GM23248 (cell line): ENCODE measurements at places on chromosomes 3 and 15. TPM values are rescaled to one million over a fixed set of nuclear protein-coding genes. Genes with fewer than 3 reads are reported as not detected.

- H3K4me3 ChIP-seq, result no peak overlapping the region
- no peaks in the 10 kb centered on the region for H3K27me3 ChIP-seq
- DNase-seq, result peak; percentile 46
- H3K4me1 ChIP-seq, result no peaks in the 10 kb centered on the region
Measured at GRCh38 chr3:48765376-48765775, 48.4 kb upstream of the IP6K2 start.

DNA sequence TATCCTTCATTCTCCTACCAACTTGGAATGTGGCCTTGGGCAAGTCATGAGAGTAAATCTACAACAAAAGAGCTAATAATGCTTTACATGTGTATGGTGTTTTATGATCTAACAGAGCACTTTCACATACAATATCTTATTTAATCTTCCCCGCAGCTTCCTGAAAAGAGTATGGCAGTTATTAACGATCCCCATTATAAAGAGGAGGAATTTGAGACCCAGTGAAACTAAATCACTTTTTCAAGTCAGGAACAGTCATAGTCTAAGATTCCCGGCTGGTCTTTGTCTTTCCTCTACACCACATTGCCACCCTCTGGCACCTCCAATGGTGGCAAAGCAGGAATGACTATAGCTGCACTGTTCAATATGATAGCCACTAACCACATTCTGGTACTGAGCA is 69.7 kb upstream of the CMSS1 start:
- H3K4me3 ChIP-seq, result no peak overlapping the region
- H3K36me3 ChIP-seq, result no peaks in the 10 kb centered on the region
- peak; percentile 73 for DNase-seq
- H3K27ac ChIP-seq, result no peak overlapping the region
- H3K4me1 ChIP-seq, result peaks cover 31% of the 10 kb centered on the region

GRCh38 chr15:71888797-71889196 is 78.4 kb downstream of the NR2E3 start:
- peaks cover 5% of the 10 kb centered on the region for H3K4me1 ChIP-seq
- H3K36me3 ChIP-seq, result peaks cover 23% of the 10 kb centered on the region; the same call in 1 of the 2 replicates
- H3K4me3 ChIP-seq, result no peak overlapping the region
- H3K27me3 ChIP-seq, result no peaks in the 10 kb centered on the region
- DNase-seq, result no peak

GRCh38 chr15:91887921-91888373 is 34.4 kb downstream of the SLCO3A1 start:
- H3K4me1 ChIP-seq, result peaks cover 14% of the 10 kb centered on the region; the same call in 1 of the 2 replicates
- H3K36me3 ChIP-seq, result no peaks in the 10 kb centered on the region
- no peak overlapping the region for H3K4me3 ChIP-seq
- no peaks in the 10 kb centered on the region for H3K27me3 ChIP-seq
- H3K27ac ChIP-seq, result no peak overlapping the region
- DNase-seq, result peak; percentile 28

DNA sequence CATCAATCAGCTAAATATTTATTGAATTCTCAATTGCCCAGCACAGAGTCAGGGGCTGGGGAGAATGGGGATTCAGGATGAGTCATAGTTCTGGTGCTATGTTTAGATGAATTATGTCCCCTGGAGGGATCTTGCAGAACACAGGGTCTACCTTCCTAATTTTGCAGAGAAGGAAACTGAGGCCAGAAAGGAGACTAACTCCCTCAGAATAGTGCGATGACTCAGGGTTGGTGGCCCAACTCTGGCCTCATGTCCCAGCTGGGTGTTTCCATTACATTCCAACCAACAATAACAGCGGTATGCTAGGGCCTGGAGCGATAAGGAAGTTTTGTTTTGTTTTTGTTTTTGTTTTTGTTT is 270.9 kb downstream of the TLE3 start:
- no peaks in the 10 kb centered on the region for H3K36me3 ChIP-seq
- no peak overlapping the region for H3K4me3 ChIP-seq
- no peaks in the 10 kb centered on the region for H3K4me1 ChIP-seq
- peaks cover 48% of the 10 kb centered on the region for H3K27me3 ChIP-seq
- DNase-seq, result no peak
- no peak overlapping the region for H3K27ac ChIP-seq

DNA sequence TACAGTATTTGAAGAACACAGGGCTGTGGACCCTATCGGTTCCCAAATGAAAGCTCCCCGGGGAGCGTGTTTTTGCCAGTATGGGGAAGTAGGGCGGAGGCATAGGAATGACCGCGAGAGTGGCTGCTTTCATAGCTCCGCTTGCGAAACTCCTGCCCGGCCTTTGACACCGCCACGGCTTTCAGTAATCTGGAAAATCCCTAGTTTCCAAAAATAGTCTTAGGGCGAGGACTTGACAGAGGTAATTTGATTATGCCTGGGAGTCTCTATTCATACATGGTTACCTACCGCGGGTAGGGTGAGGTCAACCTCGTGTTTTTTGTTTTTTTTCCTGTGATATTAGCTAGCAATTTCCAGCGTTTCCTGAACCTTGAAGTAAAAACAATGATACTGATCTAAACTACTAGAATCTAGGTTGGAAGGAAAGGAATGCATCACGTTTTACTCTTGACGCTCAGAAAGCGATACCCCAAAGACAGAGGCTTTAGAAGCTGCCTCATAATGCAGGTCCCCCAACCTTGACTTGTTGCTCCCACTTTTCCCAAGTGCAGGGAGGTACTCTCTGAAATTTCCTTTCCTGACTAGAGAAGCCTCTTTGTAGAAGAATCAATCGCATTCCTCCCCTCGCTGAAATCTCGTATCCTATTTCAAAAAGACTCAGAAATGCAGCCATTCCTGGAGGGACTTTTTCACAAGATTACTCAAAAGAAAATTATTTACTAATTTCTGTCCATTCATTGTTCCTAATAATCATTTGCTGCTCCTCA is 894 bp upstream of the CCNL1 start:
- DNase-seq, result peak; percentile 98
- no peaks in the 10 kb centered on the region for H3K27me3 ChIP-seq
- H3K36me3 ChIP-seq, result peaks cover 30% of the 10 kb centered on the region
- H3K4me3 ChIP-seq, result peak overlapping the region; percentile 86
- peaks cover 36% of the 10 kb centered on the region for H3K4me1 ChIP-seq

DNA sequence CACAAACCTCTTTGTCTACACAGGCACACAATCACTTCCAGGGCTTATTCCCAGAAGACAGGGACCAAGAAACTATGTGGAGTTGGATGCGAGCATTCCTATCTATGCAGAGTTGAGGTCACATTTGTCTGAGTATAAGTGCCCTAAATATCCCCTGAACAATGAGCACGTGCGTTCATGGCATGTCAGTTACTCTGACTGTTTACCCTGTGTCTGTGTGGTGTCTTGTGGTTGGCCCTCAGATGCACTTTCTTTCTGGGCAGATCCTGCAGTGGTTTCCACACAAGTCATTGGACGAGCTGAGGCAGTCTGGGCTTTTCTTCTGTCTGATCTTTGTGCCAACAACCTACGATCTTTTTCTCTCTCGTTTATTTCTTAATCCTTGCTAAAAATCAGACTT is 134.5 kb downstream of the FBN1 start:
- no peak overlapping the region for H3K4me3 ChIP-seq
- H3K36me3 ChIP-seq, result peaks cover 97% of the 10 kb centered on the region
- peak overlapping the region; percentile 49 for H3K27ac ChIP-seq
- peaks cover 17% of the 10 kb centered on the region for H3K4me1 ChIP-seq

DNA sequence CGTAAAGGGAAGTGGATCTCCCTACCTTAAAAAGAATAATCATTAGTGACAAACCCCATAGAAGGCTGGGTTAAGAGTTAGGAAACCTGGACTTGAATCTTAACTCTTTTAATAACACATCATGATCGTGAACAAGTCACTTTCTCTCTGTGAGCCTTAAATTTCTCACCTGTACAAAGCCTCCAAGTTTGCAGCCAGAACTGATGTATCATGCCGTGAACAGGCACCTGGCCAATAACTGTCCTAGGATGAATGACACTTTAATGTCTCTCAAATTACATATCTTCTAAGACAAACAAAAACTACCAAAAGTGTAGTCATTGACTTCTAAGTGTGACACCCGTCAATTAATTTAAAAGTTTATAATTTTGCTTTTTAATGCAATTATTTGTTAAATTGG is 3.9 kb downstream of the UPK1B start:
- DNase-seq, result no peak
- no peaks in the 10 kb centered on the region for H3K36me3 ChIP-seq
- no peak overlapping the region for H3K4me3 ChIP-seq
- no peak overlapping the region for H3K27ac ChIP-seq
- H3K4me1 ChIP-seq, result peaks cover 19% of the 10 kb centered on the region
- no peaks in the 10 kb centered on the region for H3K27me3 ChIP-seq

- no peaks in the 10 kb centered on the region for H3K27me3 ChIP-seq
- no peak for DNase-seq
- no peak overlapping the region for H3K27ac ChIP-seq
- no peaks in the 10 kb centered on the region for H3K4me1 ChIP-seq
Measured at GRCh38 chr3:165919284-165919683, 82.1 kb upstream of the BCHE start.

GRCh38 chr3:10310578-10310977 is 10.3 kb downstream of the SEC13 start:
- peak overlapping the region; percentile 27 for H3K27ac ChIP-seq
- peaks cover 18% of the 10 kb centered on the region for H3K4me1 ChIP-seq
- H3K36me3 ChIP-seq, result peaks cover 85% of the 10 kb centered on the region
- no peaks in the 10 kb centered on the region for H3K27me3 ChIP-seq

- H3K27ac ChIP-seq, result no peak overlapping the region
- no peaks in the 10 kb centered on the region for H3K36me3 ChIP-seq
- no peak overlapping the region for H3K4me3 ChIP-seq
- H3K4me1 ChIP-seq, result peaks cover 6% of the 10 kb centered on the region
- no peaks in the 10 kb centered on the region for H3K27me3 ChIP-seq
Measured at GRCh38 chr3:159818997-159819500, 169.6 kb upstream of the IL12A start.

- no peaks in the 10 kb centered on the region for H3K36me3 ChIP-seq
- no peaks in the 10 kb centered on the region for H3K27me3 ChIP-seq
- H3K27ac ChIP-seq, result no peak overlapping the region
Measured at GRCh38 chr3:146449613-146450012, 19.7 kb downstream of the PLSCR2 start.

DNA sequence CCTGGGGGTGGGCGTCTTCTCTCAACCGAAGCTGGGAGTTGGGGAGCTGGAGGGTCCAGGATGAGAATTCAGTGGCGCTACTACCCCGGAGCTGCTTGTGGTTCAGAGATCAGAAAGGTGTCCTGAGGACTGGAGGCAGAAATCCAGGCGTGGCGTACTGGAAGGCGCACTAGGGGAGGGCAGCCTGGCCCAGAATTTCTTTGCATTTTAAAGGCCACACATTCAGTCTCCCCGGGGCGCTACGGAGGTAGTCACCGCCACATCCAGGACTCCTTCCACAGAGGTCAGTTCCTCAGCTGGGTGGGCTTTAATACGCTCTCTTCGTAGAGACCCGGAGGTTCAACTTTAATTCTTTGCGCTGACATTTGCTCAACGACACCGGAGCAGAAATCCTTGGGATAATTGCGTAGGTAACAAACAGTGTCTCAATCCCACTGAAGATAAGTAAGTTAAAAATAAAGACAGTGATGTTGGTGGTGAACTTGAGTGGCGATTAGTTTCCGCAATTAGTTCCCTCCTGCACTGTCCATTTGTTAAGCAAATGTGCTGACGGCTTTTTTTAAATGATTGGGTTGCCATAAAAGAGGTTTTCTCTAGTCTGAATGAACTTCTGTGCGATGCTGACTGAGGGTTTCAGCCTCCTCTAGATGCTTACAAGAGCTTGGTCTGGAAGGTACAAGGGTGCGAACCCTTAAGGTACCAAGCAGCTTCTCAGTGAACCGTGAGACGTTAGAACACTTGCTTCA is 535 bp downstream of the MCTP2 start:
- H3K27me3 ChIP-seq, result 0 out of 2 replicates have a peak, but pooled peaks cover 3% of the 10 kb centered on the region
- peak overlapping the region; percentile 73 for H3K4me3 ChIP-seq
- no peaks in the 10 kb centered on the region for H3K4me1 ChIP-seq
- no peak overlapping the region for H3K27ac ChIP-seq
- H3K36me3 ChIP-seq, result no peaks in the 10 kb centered on the region

- no peaks in the 10 kb centered on the region for H3K4me1 ChIP-seq
- no peak for DNase-seq
- H3K36me3 ChIP-seq, result no peaks in the 10 kb centered on the region
- no peak overlapping the region for H3K27ac ChIP-seq
- H3K27me3 ChIP-seq, result no peaks in the 10 kb centered on the region
Measured at GRCh38 chr3:53812434-53812833, 33.8 kb downstream of the CHDH start.

DNA sequence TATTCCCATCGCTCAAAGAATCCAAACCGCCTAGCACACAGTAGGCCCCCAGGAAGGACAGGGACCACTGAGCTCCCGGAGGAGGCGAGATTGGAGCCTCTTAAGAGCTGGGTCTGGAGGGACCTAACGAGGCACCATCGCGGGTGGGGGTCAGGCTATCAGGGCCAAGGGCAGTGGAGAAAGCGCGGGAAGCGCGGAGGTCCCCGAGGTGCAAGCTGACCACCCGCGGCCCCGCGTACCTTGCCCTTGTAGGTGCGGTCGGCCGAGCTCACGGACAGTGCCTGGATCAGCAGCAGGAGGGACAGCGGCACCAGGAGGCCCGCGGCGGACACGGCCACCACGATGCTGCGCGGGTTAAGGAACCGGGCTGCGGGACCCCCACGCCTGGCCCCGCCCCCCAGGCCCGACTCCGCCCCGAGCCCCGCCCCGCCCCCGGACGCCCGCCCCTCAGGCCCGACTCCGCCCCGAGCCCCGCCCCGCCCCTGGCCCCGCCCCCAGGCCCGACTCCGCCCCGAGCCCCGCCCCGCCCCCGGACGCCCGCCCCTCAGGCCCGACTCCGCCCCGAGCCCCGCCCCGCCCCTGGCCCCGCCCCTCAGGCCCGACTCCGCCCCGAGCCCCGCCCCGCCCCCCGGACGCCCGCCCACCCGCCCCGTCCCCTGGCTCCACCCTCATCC is 3.9 kb downstream of the ZDHHC19 start:
- H3K4me1 ChIP-seq, result no peaks in the 10 kb centered on the region
- no peak overlapping the region for H3K27ac ChIP-seq
- H3K4me3 ChIP-seq, result no peak overlapping the region
- no peaks in the 10 kb centered on the region for H3K27me3 ChIP-seq
- DNase-seq, result no peak

GRCh38 chr15:100929641-100930042 is 10.5 kb downstream of the LRRK1 start:
- no peak overlapping the region for H3K4me3 ChIP-seq
- DNase-seq, result no peak
- peaks cover 8% of the 10 kb centered on the region; the same call in 1 of the 2 replicates for H3K4me1 ChIP-seq
- H3K36me3 ChIP-seq, result peaks cover 6% of the 10 kb centered on the region; the same call in 1 of the 2 replicates
- H3K27me3 ChIP-seq, result no peaks in the 10 kb centered on the region

DNA sequence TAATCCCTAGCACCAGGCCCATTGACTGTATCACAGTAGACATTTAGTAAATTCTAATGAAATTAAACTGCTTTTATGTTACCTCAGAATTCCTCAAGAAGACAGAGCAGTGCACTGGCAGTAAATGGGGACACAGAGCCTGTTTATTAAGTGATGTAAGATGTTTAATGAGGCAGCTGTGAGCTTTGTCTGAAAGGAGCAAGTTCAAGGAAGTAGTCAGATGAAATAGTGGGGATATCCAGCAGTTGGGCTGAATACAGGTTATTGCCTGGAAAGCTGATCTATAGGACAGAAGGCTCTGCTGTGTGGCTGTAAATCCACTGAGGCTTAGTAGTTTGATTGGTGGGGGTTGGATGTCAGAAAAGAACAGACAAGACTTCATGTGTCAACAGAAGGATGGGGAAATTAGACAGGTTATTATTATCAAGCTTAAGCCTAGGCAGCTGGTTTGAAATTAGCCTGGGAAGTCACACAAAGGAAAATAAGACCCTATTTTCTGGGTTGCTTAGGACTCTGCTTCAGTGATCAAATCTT is 62.2 kb downstream of the PFN2 start:
- H3K27me3 ChIP-seq, result no peaks in the 10 kb centered on the region
- H3K4me3 ChIP-seq, result no peak overlapping the region
- no peak overlapping the region for H3K27ac ChIP-seq
- DNase-seq, result no peak
- H3K36me3 ChIP-seq, result peaks cover 3% of the 10 kb centered on the region; the same call in 1 of the 2 replicates

The RNF13 gene
- 48.7 and 65.4 TPM in 2 replicates for total RNA-seq

The SAXO2 gene
- not detected in 2 replicates for total RNA-seq

The C15orf39 gene
- 8.1 and 12.5 TPM in 2 replicates for total RNA-seq
